ENCODE measurements at places on chromosomes 4 and X.

GRCh38 chr4:93132631-93133030, 695.9 kb upstream of the ATOH1 start:
- DNase-seq = no peak

DNA sequence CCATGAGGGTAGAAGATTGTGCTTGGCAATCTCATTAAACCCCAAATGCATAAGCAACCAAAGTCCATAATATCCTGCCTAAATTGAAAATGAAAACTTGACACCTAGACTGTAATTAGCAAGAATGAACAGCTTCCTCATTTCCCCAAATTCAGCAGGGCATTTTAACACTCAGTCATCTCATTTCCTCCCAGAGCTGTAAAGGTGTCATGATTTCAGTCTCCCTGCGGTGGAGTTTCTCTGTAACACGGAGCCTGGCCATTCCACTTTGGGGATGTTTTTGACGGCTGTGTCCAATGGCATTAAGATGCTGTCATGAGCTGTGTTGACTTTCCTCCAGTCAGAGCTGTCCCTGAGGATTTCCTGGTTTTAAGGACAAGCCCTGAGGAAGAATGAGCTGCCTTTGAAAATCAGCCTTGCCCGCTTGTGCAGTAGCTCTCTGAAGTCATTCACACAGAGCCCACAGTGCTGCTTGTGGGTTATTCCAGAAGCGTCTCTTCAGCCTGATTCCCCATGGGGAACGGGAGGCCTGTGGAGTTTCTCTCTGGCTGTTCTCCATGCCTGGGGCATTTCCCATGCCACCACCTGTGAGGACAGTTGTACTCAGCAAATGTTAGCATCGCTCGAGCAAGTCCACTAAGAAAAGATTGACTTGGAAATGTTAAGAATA, 187.0 kb downstream of the MID1 start:
- DNase-seq = no peak

DNA sequence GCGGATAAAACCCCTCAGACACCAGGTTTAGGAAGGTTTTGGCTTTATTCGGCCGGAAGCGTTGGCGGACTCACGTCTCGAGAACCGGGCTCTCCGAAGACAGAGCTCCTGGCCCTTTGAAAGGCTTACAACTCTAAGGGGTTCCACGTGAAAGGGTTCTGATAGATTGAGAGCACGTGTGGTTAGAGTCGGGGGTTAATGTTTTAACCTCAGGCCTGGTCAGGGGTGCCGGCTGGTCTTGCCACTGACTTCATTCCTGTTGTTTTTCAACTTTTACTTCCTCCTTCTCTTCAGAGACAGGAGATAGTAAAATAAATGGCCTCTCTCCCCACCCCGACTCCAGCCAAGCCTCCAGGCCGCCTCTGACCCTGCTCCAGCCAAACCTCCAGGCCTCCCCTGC, 4.7 kb upstream of the ASMT start:
- DNase-seq = no peak

DNA sequence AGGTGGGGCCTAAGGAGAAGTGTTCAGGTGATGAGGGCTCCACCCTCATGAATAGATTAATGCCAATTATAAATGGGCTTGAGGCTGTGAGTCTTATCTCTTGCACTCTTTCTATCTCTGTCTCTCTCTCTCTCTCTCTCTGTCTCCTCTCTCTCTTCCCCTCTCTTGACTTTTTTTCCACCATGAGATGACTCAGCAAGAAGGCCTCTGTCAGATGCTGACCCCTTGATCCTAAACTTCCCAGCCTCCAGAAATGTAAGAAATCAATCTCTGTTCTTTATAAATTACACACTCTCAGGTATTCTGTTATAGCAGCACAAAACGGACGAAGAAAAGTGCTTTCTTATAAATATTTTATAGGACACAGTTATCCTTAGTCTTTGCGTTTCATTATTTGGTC, 184.9 kb upstream of the PCDH7 start:
- no peak for DNase-seq

DNA sequence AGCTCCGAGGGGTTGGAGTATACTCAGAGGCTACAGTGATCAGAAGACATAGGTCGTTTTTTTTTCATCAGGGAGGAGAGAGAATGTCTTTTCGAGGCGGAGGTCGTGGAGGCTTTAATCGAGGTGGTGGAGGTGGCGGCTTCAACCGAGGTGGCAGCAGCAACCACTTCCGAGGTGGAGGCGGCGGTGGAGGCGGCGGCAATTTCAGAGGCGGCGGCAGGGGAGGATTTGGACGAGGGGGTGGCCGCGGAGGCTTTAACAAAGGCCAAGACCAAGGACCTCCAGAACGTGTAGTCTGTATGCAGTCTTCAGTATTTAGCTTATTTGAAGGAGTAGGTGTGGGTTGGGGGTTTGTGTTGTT, 500 bp downstream of the GAR1 start:
- no peak for DNase-seq

DNA sequence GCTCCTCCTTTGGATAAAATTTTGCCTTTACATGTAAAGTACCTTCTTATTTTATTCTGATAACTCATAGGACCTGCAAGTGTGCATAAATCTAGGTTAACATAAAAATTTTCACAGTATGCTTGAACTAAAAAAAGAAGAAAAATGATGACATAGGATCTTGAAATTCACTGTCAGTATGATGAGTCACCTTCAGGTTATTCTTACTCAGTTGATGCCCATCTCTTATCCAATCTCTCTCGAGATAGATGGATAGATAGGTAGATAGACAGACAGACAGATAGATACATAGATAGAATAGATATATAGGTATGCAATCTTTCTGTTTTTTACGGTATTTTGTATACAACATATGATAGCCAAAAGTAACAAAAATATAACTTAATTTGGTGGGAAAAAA, 485.5 kb downstream of the NAF1 start:
- DNase-seq = no peak

Data from GM04504 (cell line).